Thymus (tissue), 14 donors: ENCODE measurements at places on chromosomes 2 and 18. TPM values are rescaled to one million over a fixed set of nuclear protein-coding genes. Genes with fewer than 3 reads are reported as not detected.

Gene FSIP2
- total RNA-seq = 0.57 TPM

Gene CCDC178
- 0.24 TPM for total RNA-seq

Gene SERPINB10
- total RNA-seq = 1.7 TPM

Gene DSG4
- total RNA-seq = under 0.01 TPM

Gene HADHB
- total RNA-seq = 41.7 TPM

Gene TACR1
- 0.24 TPM for total RNA-seq

Gene UGT1A3
- not detected for total RNA-seq

Gene TEKT4
- 0.05 TPM for total RNA-seq

Gene ARHGAP28
- total RNA-seq = 4.7 TPM
